ENCODE measurements at places on chromosomes 7 and 10. TPM values are rescaled to one million over a fixed set of nuclear protein-coding genes. Genes with fewer than 3 reads are reported as not detected.
A peak's percentile ranks its signal among the peaks of the same experiment; 100 is the strongest.

DNA sequence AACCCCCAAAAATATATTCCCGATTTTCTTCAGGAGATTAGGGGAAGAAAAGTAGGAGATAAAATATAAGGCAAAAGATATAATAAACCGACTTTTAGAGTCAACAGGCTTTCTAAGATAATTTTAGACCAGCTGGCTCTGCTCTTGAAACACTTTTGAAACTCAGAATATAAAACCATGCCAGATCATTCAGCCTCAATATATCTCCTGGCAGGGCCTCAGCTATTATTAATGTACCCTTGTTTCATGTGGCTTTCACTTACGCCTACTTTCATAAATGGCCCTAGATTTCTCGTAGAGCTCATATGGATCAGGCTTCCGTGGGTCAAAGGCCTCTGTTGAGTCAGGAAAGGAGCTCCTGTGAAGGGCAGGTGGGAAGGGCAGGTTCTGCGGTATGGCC is 396.0 kb downstream of the PHTF2 start:
- DNase-seq: no peak

DNA sequence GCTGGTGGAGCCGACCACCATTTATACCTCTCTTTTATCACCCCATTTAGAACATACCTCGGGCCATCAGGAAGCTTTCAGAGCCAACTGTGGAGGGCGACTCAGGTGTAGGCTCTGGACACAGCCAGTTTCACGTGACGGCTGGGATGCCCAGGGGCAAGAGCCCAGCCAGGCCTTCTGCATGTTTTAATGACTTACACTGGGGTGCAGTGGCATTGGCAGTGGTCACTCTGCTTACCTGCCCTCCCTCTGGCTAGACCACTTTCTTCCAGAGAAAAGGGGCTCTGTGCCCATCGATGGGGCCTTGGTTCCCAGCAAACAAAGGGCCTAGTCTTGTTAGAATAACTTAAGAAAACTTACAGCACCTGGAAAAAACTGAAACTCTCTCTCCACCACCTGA is 50.0 kb downstream of the PNLIPRP2 start:
- no peak for DNase-seq

- peak; percentile 58 for DNase-seq
Measured at GRCh38 chr10:134247-135131, 766 bp upstream of the ZMYND11 start.

- DNase-seq: no peak
Measured at GRCh38 chr7:44329888-44330287, 4.5 kb upstream of the CAMK2B start.

DNA sequence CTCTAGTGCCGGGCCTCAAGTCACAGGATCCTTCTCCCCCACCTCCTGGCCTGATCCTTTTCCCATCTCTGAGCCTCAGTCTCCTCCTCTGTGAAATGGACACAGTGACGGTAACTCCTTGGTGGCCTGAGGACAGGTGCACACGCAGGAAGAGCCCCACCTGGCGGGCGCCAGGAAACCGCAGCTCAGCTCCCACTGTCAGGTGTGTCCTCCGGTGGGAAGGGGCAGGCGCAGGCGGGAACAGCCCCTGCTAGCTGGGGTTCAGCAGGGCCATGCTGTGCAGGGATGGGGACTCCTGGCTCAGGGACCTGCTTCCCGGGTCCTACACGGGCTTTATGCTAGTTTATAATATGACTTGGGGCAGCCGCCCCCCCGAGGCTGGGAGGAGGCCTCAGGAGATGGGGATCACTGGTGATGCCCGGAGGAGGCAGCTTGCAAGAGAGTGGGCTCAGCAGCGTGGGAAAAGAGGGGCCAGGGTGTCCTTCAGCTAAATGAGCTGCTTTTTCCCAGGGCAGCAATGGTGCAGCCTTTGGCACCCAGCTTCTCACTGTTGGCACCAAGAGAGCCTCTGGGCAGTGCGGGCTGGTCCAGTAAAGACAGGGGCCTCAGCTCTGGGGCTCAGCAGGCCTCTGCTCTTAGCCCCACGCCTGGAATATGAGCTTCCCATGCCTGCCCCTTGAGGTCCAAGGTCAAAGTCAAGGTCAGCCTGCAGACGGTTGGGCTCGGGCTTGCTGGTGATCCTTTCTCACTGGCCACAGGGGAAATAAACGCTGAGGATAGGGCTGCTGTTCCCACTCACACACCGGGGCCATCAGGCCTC is 68.0 kb upstream of the FAM20C start:
- DNase-seq: peak; percentile 62

- peak; percentile 31 for DNase-seq
Measured at GRCh38 chr7:93622036-93623033, 47.8 kb upstream of the CALCR start.

DNA sequence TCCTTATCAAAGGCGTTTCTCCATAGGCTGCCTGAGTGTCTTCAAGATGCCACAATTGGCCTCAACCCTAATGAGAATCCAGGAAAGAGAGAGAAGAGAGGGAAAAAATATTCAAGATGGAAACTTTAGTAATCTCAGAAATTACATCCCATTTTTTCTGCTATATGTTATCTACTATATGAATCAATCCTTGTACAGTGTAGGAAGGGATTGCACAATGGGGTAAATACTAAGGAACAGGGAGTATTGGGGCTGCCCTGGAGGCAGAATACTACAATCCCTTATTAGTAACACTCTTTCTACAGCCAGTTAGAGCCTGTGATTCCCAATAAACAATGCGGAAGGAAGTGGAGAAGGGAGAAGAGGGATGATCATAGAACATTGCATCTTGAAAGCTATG is 27.9 kb downstream of the TFPI2 start:
- DNase-seq: no peak

Gene TES
- total RNA-seq: 53.5 TPM

Measured in glutamatergic neuron (in vitro differentiated cells).